ENCODE measurements at places on chromosomes 16 and 17. TPM values are rescaled to one million over a fixed set of nuclear protein-coding genes. Genes with fewer than 3 reads are reported as not detected.

DNA sequence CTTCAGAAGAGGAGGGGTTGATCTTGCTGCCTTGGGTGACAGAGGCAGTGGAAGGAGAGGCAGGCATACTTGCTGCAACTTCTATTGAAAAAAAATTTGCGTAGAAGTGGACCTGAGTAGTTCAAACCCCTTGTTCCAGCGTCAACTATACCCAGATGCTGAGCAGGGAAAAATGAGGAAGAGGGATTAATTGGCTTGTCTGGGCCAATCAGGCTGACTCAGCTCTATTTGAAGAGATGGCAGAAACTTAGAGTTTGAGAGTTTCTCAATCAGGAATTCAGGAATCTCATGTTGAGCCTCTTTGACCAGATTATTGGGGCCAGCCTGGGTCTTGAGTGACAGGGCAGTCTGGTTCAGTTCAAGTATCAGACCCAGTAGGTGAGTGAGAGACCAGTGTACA is 17.6 kb downstream of the CASC3 start:
- peaks cover 17% of the 10 kb centered on the region for H3K4me1 ChIP-seq
- H3K4me3 ChIP-seq, result no peak overlapping the region
- DNase-seq, result no peak

DNA sequence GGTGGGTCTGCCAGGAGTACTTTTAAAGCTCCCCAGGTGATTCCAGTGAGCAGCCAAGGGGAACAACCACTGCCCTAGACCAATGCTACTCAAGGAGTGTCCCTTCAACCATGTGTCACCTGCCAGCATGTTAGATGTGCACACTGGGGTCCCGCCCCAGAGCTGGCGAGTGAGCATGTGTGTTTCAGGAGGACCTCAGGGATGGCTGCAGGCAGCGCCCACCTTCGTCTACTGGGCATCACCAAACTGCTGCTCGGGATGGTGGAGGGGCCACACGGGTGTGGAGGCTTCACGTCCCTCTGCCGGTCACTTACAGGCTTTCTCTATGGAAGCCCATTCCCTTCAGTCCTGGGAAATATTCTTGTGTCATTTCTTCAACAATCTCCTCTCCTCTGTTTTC is 29.0 kb upstream of the DOC2B start:
- H3K36me3 ChIP-seq, result no peaks in the 10 kb centered on the region
- no peak for DNase-seq
- H3K4me1 ChIP-seq, result no peaks in the 10 kb centered on the region
- no peak overlapping the region for H3K27ac ChIP-seq
- peaks cover 16% of the 10 kb centered on the region for H3K27me3 ChIP-seq

- H3K4me1 ChIP-seq, result no peaks in the 10 kb centered on the region
- H3K27me3 ChIP-seq, result no peaks in the 10 kb centered on the region
- no peaks in the 10 kb centered on the region for H3K36me3 ChIP-seq
- no peak overlapping the region for H3K27ac ChIP-seq
- H3K4me3 ChIP-seq, result no peak overlapping the region
These were observed 48.2 kb upstream of the CDC42EP4 start for GRCh38 chr17:73359987-73360410.

DNA sequence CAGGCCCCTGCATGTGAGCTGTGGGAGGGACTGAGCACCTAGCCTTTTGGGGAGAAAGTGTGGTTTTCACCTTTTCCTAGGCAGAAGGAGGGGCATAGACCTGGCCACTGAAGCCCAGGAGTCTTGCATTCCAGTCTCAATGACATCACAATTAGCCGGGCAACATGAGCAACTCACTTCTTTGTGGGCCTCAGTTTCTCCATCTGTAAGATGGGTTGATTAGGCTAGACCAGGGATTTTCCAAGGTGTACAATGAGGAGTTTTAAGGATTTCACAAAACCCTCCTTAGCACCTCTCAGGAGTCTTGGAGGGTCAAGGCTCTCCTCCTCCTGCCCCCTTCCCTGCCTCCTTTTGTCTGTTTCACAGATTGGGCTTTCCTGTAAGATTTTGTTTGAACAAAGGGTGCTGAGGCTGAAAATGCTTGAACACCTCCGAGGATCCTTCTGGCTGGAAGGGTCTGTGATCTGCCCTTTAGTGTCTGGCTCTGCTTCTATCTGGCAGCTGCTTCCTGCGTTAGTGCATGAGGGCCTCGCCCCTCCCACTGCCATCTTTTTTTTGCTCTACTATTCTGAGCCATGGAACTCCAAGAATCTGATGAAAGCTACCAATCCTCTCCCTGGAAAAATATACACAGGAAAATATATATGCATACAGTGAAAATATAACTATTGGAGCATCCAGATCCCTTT is 52.4 kb upstream of the ETV4 start:
- H3K27me3 ChIP-seq, result peaks cover 16% of the 10 kb centered on the region
- H3K4me3 ChIP-seq, result no peak overlapping the region
- H3K36me3 ChIP-seq, result no peaks in the 10 kb centered on the region
- DNase-seq, result no peak
- H3K27ac ChIP-seq, result no peak overlapping the region

GRCh38 chr17:19486351-19487023 is 47.2 kb upstream of the SLC47A1 start:
- H3K4me1 ChIP-seq, result no peaks in the 10 kb centered on the region
- H3K4me3 ChIP-seq, result no peak overlapping the region
- peaks cover 2% of the 10 kb centered on the region for H3K27me3 ChIP-seq
- H3K27ac ChIP-seq, result no peak overlapping the region
- H3K36me3 ChIP-seq, result no peaks in the 10 kb centered on the region
- DNase-seq, result no peak

DNA sequence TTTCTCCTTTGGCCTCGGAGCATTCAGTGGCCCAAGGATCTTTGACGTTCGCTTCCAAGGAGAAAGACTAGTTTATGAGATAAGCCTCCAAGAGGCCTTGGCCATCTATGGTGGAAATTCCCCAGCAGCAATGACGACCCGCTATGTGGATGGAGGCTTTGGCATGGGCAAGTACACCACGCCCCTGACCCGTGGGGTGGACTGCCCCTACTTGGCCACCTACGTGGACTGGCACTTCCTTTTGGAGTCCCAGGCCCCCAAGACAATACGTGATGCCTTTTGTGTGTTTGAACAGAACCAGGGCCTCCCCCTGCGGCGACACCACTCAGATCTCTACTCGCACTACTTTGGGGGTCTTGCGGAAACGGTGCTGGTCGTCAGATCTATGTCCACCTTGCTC is 1.4 kb downstream of the AOC3 start:
- no peak overlapping the region for H3K27ac ChIP-seq
- no peaks in the 10 kb centered on the region for H3K4me1 ChIP-seq
- H3K36me3 ChIP-seq, result no peaks in the 10 kb centered on the region
- no peaks in the 10 kb centered on the region for H3K27me3 ChIP-seq

GRCh38 chr16:934178-934577 is 36.6 kb downstream of the LMF1 start:
- peaks cover 4% of the 10 kb centered on the region for H3K36me3 ChIP-seq
- no peaks in the 10 kb centered on the region for H3K4me1 ChIP-seq
- H3K27me3 ChIP-seq, result no peaks in the 10 kb centered on the region

DNA sequence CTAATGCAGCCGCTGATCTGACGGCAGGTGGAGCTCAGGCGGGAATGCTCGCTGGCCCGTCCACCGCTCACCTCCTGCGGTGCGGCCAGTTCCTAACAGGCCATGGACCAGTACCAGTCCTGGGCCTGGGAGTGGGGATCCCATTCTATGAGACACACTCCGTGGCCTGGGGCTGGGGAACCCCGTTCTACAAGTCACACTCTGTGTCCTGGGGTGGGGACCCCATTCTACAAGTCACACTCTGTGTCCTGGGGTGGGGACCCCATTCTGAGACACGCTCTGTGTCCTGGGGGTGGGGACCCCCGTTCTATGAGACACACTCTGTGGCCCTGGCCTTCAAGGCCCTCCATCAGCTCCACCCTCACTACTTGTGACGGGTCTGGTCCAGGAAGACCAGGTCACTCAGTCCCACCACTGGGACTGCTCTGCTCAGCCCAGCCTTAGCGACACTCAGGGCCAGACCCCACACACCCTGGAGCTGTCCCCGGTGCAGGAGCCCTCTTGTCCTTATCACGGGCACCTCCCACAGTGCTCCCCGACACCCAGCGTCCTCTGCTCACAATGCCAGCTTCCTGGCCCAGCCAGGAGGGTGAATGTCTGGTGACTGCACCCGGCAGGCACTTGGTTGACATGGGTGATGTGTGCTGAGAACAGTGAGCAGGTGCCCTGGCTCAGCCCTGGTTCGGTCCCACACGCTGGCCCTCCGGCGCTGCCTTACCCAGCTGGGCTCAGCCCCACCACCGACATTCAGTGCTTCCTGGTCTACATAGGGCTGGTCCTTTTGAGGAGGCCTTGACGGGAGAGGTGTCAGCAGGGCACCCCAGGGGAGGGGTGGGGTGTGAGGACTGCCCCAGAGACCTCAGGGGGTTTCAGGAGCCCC is 89.1 kb downstream of the TBC1D16 start:
- H3K27me3 ChIP-seq, result no peaks in the 10 kb centered on the region
- H3K27ac ChIP-seq, result no peak overlapping the region
- no peak overlapping the region for H3K4me3 ChIP-seq
- DNase-seq, result no peak

- H3K4me3 ChIP-seq, result peak overlapping the region; percentile 22
- H3K27me3 ChIP-seq, result peaks cover 42% of the 10 kb centered on the region
These were observed 6.3 kb downstream of the NOS2 start for GRCh38 chr17:27793906-27794569.

DNA sequence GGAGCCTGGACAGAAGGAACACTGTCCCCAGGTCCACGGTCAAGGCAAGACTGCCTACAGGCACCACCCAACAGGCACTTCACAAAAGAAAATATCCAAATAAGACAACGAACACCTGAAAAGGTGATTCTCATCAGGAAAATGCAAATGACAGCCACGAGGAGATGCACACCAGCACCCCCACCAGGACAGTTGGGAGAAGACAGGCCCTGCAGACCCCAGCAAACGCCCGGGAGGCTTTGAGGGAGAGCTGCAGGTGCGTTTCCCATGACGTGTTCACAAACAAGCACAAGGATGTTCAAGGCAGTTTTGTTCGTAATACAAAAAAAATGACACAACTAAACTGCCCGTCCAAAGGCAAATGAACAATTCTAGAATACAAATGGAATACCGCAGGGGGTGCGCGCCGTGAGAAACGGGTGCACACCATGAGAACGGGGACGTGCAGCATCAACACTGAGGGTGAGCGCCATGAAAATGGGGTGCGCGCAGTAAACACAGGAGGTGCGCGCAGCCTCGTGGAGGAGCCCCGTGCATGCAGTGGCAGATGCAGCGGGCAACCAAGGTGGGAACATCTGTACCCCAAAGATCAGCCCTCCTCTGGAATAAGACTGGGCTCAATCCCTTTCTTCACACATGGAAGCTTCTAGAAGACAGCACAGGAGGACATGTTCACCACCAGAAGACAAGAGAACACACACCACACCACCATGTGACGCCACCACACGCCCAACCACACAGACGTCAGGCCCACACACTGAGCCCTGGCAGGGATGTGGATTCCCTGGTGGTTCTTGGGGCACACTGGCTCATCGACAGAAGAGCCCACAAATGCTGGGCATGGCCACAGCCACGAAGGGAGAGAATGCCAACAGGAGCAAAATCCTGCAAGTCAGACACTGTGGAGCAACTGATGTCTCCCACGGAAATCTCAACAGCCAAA is 91.2 kb downstream of the ZNF778 start:
- peaks cover 40% of the 10 kb centered on the region for H3K36me3 ChIP-seq
- no peak for DNase-seq
- peak overlapping the region; percentile 57 for H3K27ac ChIP-seq
- H3K27me3 ChIP-seq, result no peaks in the 10 kb centered on the region
- peaks cover 28% of the 10 kb centered on the region for H3K4me1 ChIP-seq

- H3K27ac ChIP-seq, result peak overlapping the region; percentile 86
- peak; percentile 54 for DNase-seq
- H3K4me1 ChIP-seq, result peaks cover 20% of the 10 kb centered on the region
- H3K36me3 ChIP-seq, result peaks cover 72% of the 10 kb centered on the region
- H3K4me3 ChIP-seq, result peak overlapping the region; percentile 49
These were observed 47.5 kb downstream of the ADCY7 start for GRCh38 chr16:50313596-50314478.

- H3K4me1 ChIP-seq, result peaks cover 67% of the 10 kb centered on the region
- H3K36me3 ChIP-seq, result peaks cover 58% of the 10 kb centered on the region
- H3K27me3 ChIP-seq, result no peaks in the 10 kb centered on the region
These were observed 20.8 kb downstream of the PIK3R5 start for GRCh38 chr17:8944748-8945147.

DNA sequence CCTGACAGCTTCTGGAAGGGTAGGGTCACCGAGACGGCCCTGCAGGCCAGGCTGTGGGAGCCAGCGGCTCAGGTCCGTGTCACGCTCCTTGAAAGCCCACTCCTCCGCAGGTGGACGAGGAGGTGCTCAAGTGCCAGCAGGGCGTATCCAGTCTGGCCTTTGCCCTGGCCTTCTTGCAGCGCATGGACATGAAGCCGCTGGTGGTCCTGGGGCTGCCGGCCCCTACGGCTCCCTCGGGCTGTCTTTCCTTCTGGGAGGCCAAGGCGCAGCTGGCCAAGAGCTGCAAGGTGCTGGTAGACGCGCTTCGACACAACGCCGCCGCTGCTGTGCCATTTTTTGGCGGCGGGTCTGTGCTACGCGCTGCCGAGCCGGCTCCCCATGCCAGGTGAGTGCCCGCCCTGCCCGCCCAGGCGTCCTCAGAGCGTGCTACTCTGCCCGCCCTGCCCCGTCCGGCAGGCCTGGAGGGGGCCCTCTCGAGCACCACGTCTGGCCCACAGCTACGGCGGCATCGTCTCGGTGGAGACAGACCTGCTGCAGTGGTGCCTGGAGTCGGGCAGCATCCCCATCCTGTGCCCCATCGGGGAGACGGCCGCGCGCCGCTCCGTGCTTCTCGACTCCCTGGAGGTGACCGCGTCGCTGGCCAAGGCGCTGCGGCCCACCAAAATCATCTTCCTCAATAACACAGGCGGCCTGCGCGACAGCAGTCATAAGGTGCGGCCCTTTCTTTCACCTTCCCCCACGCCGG is 1.3 kb downstream of the NAGS start:
- H3K27me3 ChIP-seq, result peaks cover 24% of the 10 kb centered on the region
- H3K4me3 ChIP-seq, result peak overlapping the region; percentile 81
- H3K36me3 ChIP-seq, result peaks cover 16% of the 10 kb centered on the region

- H3K4me1 ChIP-seq, result no peaks in the 10 kb centered on the region
- no peak overlapping the region for H3K27ac ChIP-seq
- H3K27me3 ChIP-seq, result peaks cover 10% of the 10 kb centered on the region
- H3K36me3 ChIP-seq, result no peaks in the 10 kb centered on the region
- H3K4me3 ChIP-seq, result no peak overlapping the region
These were observed 20.2 kb downstream of the CA10 start for GRCh38 chr17:52138350-52138749.

- H3K4me3 ChIP-seq, result no peak overlapping the region
- no peak for DNase-seq
- H3K27me3 ChIP-seq, result peaks cover 34% of the 10 kb centered on the region
- H3K4me1 ChIP-seq, result peaks cover 10% of the 10 kb centered on the region
These were observed 11.9 kb upstream of the COL1A1 start for GRCh38 chr17:50213026-50214022.

The MED1 gene
- total RNA-seq, result 63.7 TPM

The MMP2 gene
- 0.11 TPM for total RNA-seq

The CYBA gene
- 233 TPM for total RNA-seq

The CFAP119 gene
- 2.3 TPM for total RNA-seq

The PPY gene
- not detected for total RNA-seq

The SDR42E2 gene
- total RNA-seq, result 0.09 TPM

The TP53TG3F gene
- not detected for total RNA-seq

The CCL1 gene
- total RNA-seq, result 98.4 TPM

Data from activated T-helper 2 cell treated with anti-CD3 and anti-CD28 coated beads, Interferon-gamma antibody, Interleukin-2, Interleukin-4, amounts not matched to agents 10 μg/mL and 5 μg/mL and 100 μg/mL, durations not matched to agents 14 hours and 24 hours and 36 hours (primary cell).